Right ventricle myocardium superior (tissue), 1 donor: ENCODE measurements at places on chromosomes 13 and 19.
A peak's percentile ranks its signal among the peaks of the same experiment; 100 is the strongest.

DNA sequence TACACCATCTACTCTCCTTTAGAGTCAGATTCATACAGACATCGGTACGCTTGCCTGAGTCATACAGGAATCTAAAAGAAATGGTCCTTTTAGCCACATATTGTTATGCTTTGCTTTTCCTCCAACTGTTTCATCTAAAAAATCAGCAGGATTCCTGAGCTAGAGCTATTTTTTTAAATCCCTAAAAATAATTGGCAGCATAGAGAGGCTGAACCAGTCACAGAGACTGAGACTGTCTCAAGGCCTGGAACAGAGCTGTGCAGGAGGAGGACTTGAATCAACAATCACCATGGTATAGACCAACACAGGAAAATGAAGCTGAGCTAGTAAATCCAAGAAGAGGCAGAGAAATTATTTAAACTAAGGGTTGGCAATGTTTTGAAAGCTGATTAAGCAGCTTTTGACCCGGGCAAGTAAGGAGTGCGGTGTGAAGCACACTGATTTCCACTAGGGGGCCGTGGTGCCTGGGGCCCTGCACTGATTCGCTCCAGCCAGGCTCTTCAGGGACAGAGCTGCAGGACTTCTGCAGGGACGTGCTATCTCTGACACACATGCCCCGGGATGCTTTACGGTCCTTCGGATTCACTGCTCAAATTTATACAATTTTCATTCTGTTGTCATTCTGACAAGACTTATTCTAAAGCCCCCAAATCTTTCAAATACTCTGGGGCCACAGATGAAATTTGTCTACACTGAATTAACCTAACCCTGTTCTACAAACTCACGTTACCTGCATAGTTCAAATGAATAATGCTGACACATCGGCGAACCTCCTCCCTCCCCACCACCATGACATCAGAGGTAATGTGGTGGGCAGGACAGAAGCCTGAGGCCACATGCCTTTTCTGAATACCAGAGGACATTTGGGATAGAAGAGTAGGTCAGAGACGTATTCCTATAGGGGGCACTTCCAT, 87.6 kb upstream of the SLC15A1 start:
- DNase-seq = peak; percentile 72

- peak; percentile 49 for DNase-seq
Observed at GRCh38 chr13:52127783-52128702, 830 bp downstream of the NEK5 start.

DNA sequence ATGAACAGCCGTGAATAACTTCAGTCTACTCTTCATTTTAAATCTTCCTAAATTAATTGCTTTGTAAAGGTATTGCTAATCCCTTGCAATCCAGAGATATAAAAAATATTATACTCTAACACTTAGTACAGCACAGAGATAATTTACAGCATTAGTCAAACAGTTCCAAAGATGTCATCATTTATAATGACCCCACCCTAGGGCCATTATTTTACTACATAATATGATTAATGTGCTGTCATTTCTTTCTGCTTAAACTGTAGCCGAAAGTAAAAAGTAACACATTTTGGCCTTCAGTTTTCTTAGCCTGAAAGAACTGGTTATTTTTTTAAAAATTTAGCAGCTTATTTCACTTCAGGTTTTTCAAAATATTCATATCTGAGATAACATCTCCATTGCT, 256.3 kb upstream of the RFC3 start:
- DNase-seq = no peak

- no peak for DNase-seq
Observed at GRCh38 chr19:50710094-50710493, 9.5 kb downstream of the SHANK1 start.

DNA sequence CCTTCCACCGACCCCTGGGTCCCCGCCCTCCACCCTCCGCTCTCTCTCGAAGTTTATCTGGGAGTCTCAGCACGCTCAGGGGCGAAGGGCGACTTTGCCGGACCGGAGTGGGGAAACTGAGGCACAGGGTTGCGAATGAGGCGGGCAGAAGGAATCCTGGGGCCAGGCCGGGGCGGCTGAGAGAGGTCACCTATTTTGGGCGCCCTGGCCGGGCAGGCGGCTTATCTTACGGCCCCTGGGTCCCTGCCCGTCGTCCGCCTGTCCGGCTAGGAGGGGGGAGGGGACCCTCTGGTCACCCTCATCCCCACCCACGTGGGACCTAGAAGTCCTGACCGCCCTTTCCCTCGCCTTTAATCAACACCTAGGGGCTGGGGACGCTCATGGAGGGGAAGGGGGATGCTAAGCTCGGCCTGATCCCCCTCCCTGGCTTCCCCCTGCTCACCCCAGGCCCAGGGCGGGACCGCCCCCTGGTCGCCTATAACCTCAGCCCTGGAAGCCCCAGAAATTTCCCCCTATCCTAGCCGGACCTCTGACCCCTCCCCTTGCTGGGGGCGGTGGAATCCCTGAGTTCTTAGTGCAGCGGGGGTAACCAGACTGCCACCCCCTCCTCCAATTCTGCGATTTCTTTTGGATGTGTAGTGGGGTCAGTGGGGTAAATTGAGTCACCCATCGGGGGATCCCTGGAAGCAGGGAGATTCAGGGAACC, 556 bp downstream of the TRIP10 start:
- DNase-seq = no peak

DNA sequence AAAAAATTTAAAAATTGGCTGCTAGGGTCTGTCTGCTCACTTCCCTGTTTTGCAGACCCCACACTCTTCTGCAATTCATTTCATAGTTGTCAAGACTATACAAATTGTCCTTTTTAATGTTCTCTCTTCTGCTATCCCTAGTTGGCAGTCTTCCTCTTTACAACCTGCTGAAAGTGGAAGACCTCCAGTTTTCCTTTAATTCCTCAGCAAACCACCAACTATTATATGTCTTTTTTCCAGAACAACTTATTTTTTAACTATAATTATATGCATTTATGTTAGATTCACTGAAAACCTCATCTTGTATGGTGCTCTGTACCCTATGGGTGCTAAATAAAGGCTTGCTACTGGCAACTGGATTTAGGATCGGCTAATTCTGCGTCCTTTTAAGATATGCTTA, 1.1 kb upstream of the PHF11 start:
- DNase-seq = no peak

DNA sequence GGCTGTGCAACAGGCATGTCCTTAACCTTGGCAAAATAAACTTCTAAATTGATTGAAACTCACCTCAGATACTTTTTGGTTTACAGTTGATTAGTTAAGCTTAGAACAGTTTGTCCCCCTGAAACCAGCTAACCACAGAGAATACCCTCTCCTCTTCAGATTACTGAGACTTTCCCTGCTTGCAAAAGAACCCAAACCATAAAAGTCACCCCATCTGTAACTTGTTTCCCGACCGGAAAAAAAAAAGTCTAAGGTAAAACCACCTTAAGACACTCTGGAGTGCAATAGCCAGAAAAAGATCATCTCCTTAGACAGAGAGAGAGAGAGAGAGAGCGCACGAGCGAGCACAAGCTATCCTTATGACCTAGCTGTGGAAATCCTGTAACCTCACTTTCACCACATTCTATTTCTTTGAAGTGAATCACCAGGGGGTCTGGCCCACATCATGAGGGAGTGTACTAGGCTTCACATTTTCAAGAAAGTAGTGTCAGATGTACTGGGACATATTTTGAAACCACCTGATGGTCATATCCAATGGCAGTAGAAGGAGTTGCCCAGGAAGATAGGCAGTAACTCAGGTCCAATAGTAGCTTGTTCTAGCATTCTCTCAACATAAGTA, 11.1 kb upstream of the GTF2F2 start:
- DNase-seq = no peak

GRCh38 chr13:106688940-106689339, 121.0 kb upstream of the ARGLU1 start:
- DNase-seq = no peak

DNA sequence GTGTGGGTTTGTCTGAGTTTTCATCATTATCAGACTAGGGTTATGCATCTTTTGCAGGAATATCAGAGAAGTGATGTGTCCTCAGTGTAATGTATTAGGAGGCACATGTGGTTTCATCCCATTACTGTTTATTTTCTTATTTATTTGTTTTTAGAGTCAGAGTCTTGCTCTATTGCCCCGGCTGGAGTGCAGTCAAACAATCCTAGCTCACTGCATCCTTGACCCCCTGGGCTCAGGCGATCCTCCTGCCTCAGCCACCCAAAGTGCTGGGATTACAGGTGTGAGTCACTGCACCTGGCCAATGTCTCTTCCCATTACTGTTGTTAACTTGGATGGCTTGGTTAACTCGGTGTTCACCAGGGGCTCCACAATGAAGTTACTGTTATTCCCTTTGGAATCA, 67.4 kb downstream of the MAP4K1 start:
- DNase-seq = no peak

GRCh38 chr19:10460714-10461046, 40.3 kb downstream of the PDE4A start:
- no peak for DNase-seq

DNA sequence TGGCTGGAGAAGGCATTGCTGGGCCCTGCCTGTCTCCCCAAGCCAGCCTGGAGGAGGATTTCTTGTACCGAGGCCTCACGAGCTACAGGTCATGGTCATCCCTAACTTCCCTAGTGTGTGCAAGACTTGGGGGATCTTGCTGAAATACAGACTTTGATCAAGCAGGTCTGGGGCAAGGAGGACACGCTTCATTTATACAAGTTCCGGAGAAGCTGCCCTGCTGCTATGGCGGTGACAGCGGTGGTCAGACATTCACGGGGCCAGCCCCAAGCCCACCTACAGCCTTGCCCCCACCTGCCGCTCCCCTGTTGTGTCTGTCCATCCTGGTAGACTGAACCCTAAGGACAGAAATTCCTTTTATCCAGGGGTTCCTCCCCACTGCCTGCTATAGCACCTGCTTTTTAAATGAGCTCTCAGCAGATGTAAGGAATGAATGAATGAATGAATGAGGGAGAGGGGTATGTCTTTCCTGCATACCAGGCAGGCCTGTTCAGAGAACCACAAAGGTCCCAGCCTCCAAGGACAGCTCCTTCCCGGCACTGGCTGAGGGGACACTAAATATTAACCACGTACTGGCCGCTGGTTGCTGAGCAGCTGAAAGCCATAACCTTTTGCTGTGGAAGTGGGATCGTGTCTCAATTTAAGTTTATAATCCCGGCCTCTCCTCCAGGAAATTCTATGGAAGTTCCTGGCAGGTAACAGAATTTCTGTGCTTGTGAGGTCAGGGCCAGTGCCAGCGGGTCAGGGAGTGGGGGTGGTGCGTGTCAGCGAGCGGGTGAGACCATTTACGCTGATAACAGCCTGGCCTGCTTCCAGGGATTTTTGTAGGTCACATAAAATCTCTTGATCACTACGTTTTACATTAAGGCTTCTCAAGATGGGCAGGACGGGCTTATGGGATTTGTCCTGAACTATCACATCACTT, 27.1 kb downstream of the TSSK6 start:
- no peak for DNase-seq
